ENCODE measurements at places on chromosomes 7 and 10. TPM values are rescaled to one million over a fixed set of nuclear protein-coding genes. Genes with fewer than 3 reads are reported as not detected.

FAM24B gene
- polyA plus RNA-seq: 1.8 TPM

ATRNL1 gene
- polyA plus RNA-seq: 0.34 TPM

SEMA3E gene
- 0.31 TPM for polyA plus RNA-seq

FAM241B gene
- polyA plus RNA-seq: 1.2 TPM

FAM221A gene
- polyA plus RNA-seq: 14.7 TPM

TET1 gene
- 0.21 TPM for polyA plus RNA-seq

RBP3 gene
- polyA plus RNA-seq: not detected

TMEM176B gene
- polyA plus RNA-seq: 56.5 TPM

Measured in adipose tissue (tissue), 3 donors.